ENCODE measurements at places on chromosomes 2 and 18. TPM values are rescaled to one million over a fixed set of nuclear protein-coding genes. Genes with fewer than 3 reads are reported as not detected.

TPO gene
- 0.23 TPM for total RNA-seq

COL4A4 gene
- total RNA-seq, result 0.81 TPM

TNFRSF11A gene
- total RNA-seq, result 0.21 TPM

COL5A2 gene
- total RNA-seq, result 18.0 TPM

BIN1 gene
- 47.1 TPM for total RNA-seq

RNF144A gene
- total RNA-seq, result 23.2 TPM

GRCh38 chr18:74901362-74902146 is 303.9 kb downstream of the ZNF407 start:
- no peak for ATAC-seq

GRCh38 chr2:201403880-201404279 is 46.7 kb upstream of the FLACC1 start:
- peak; percentile 60 for ATAC-seq

GRCh38 chr18:59090966-59091603 is 48.6 kb upstream of the SEC11C start:
- ATAC-seq, result no peak

- ATAC-seq, result no peak
Observed at GRCh38 chr18:3347286-3347803, 85.4 kb downstream of the MYL12B start.

- ATAC-seq, result no peak
Observed at GRCh38 chr18:48771641-48772375, 179.0 kb downstream of the SMAD7 start.

GRCh38 chr2:239910851-239911640 is 114.1 kb downstream of the NDUFA10 start:
- peak; percentile 92 for ATAC-seq

- ATAC-seq, result no peak
Observed at GRCh38 chr2:195779491-195779890, 122.5 kb downstream of the SLC39A10 start.

- ATAC-seq, result no peak
Observed at GRCh38 chr18:23204589-23205235, 69.4 kb downstream of the CABLES1 start.

Measured in motor neuron (in vitro differentiated cells).